Stimulated activated CD8-positive, alpha-beta memory T cell treated with anti-CD3 and anti-CD28 coated beads, Interleukin-7, amount 100 ng/mL, for 1 hour (primary cell): ENCODE measurements at places on chromosomes 6 and 20.

DNA sequence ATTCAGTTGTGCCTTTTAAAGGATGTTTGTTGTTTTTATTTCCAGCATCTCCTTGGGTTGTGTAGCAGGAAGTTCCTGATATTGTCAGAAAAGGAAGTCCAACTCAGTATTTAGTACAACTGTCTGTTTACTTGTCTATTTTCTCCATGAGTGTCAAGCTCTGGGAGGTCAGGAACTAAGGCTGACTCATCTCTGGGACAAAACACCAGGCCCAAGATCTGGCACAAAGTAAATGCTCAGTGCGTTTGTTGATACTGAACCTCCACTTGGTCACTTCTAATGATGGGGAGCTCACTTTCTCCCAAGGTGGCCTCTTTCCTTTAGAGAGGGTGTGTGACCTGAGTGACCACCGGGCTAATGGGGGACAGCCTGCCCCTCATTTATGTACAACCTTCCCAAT is 12.6 kb upstream of the PIGU start:
- no peak for DNase-seq

- no peak for DNase-seq
Observed at GRCh38 chr6:43855247-43855646, 85.2 kb downstream of the VEGFA start.

DNA sequence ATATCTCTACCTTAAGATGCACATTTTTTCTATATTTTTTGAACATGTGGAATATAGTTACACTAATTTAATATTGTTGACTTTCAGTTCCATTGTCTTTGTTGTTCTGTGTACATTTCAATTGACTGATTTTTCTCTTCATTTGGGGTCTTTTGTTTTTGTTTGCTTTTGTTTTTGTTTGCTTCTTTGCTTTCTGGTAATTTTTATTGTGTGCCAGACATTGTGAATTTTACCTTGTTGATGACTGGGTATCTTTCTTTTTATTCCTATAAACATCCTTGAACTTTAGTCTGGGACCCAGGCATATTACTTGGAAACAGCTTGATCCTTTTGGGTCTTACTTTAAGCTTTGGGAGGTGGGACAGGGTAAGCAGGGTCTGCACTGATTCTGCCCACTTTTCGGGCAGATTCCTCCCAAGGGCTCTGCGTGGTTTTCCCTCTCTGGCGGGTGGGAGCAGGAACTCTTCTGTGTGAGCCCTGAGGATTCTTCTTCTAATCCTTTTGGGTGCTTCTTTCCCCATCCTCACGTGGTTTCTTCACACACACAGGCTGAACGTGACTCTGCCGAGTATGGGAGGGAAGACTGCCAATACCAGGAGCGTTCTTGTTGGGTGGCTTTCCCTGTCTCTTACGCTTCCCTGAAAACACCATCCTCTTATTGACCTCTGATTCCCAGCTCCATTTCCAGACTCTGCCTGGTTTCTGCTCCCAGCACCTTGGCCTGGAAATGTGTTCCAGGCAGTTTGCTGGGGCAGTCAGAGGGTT is 200.5 kb downstream of the ARID1B start:
- DNase-seq: no peak

DNA sequence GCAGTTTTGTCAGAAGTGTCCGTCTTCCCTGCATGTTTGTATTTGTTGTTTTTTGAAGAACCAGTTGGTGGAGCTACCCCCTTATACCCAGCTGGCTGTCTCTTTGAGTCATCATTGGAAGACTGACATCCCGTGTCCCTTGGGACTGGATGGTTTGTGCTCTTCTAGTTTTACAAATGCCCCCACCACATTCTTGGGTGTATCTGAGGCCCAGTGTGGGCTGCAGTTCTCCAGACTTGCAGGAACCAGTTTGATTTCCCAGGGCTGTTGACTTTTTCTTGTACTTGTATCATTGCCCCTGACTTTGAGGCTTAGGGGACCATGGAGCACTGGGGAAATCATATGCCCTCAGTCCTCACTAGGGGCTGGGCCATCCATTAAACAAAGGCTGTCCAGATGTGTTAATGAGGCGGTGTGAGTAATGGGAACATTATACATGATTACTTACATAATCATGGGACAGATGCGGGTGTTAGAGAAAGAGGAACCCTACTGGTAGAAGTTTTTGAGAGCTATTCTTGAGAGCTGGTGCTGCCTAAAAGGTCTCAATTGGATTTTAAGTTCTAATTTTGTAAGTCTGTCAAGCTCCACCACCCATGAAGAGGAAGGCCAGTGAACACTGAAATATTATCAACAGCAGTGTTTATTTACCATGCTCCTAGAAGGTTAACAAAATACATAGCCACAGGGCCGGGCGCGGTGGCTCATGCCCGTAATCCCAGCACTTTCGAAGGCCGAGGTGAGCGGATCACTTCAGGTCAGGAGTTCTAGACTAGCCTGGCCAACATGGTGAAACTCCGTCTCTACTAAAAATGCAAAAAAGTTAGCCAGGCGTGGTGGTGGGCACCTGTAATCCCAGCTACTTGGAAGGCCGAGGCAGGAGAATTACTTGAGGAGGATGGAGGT is 8.5 kb downstream of the JARID2 start:
- DNase-seq: no peak

DNA sequence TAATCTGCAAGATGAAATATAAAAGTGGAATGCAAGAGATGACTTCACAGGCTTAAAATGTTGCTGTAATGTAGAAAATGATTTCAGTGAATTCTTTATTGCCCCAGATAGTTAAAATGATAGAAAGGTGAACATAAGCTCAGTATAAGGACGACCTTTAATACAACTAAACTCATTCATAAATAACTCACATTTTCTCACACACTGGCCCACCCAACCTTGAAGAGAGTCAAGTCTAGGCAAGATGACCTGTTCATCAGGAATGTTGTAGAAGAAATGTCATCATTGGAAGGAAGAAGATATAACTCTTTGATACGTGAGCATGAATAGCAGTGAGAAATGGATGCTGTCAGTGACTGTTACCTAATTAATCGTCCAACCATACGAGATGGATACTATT is 111.1 kb upstream of the SASH1 start:
- DNase-seq: no peak

DNA sequence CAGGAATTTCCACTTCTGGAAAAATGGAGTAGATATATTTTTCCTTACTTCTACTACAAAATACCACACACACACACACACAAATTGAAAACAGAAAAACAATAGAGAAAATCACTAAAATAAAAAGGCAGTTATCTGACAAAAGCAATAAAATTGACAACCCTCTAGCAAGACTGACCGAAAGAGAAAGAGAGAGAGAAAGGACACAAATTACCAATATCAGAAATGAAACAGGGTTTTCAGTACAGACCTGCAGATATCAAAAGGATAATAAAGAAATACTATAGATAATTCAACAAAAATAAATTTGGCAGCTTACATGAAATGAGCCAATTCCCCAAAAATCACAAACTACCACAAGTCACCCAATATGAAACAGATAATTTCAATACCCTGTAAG is 104.7 kb downstream of the OPRM1 start:
- DNase-seq: no peak

DNA sequence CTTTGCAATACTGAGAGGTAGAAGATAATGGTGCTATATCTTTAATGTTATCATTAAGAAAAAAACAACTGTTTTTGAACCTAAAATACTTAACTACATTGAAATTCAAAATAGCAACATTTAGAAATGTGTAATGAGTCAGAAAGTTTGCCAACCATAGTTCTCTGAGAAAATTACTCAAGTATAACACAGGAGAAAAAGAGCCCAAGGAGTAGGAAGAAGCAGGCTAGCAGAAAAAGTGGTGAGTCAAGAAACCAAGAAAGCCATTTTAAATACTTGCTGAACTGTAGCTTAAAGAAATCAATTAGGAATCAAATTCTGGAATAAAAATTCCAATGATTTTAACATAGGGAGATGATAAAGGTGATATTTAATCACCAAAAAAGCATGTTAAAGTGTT is 181.0 kb upstream of the RSPO3 start:
- no peak for DNase-seq

GRCh38 chr6:12602342-12602741 is 114.2 kb upstream of the PHACTR1 start:
- no peak for DNase-seq

DNA sequence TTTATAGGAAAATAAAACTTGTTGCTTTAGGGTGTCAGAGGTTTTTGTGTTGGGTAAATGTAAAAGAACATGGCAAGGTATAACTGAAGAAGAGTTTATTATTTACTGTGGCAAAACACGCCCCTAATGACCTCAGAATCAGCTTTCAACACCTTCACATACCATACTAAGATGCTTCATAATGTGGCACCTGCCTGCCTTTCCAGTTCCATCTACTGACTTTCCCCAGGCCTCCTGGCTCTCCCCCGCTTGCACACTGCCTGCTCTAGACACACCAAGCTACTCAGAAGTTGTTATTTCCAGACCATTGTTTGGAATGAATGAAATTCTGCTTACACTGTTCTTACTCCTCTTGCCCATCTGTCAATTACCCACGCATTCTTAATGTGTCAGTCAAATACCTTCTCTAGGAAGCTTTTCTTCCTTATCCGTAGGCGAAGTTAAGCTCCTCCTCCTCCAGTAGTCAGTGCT is 1.8 kb downstream of the TIAM2 start:
- no peak for DNase-seq

- DNase-seq: no peak
Observed at GRCh38 chr6:105522626-105523322, 119.9 kb upstream of the PREP start.

- no peak for DNase-seq
Observed at GRCh38 chr6:152277826-152278329, 359.3 kb downstream of the SYNE1 start.

DNA sequence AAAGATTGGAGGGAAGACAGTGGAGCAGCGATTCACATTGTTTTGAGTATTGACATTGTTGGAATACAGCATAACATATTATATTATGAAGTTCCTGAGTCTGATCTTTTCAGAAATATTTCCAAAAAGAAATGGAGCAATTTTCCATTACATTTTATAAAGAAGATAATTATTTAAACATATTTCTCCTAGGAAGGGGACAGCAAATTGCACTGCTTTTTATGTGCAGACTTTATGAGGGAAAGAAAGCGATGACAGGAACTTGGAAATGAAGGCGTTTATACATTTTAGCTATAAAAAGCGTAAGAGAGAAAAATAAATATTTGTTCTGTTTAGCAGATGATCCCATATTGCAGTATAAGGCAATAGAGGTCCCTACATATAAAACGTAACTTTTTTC is 117.0 kb upstream of the EDN1 start:
- no peak for DNase-seq

DNA sequence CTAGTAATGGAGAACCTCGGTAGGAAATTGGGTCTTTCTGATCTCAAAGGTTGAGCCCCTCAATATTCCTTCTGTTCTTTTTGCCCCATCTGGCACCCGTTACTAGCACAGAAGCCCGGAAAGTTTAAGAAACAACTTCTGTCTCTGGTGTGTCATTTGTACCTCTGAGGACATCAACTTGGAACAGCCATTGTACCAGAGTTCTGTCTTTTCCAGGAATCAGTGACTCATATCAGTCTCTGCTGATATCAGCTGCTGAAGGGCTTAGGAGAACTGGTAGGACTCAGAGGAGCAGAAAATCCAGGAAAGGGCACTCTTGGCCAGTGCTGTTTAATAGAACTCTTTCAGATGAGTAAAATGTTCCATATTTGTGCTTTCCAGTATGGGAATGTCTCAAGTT is 78.3 kb upstream of the CHD6 start:
- no peak for DNase-seq

DNA sequence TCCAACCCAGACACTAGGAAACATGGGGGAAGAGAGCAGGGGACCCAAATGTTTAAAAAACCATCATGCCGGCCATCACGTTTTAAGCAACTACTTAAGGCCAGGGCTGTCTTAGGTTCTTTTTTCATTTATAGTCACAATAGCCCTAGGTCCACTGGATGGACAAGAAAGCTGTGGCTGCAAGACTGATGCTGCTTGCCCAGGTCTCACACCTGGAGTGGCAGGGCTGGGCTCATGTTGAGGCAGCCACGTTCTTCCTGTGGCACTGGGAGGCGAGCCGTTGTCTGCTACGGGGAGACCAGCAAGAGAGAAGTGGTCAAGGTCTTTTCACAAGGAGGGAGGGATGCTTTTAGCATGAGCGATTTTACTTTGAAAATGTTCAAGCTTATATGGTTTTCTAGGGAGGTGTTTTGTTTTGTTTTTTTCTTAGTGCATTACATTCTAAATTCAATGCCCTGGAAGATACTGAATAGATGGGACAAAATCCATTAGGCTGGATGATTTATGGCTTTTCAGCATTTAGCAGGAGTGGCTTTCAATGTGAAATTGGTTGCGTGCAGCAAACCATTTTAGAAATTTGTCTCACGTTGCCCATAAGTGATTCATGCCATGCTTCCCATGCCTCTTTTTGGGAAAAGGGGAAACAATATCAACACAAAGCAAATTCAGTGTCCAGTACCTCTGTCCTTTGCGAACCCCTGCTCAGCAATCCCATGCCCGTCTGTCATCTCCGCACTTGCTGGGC is 106.6 kb upstream of the SNX9 start:
- no peak for DNase-seq

DNA sequence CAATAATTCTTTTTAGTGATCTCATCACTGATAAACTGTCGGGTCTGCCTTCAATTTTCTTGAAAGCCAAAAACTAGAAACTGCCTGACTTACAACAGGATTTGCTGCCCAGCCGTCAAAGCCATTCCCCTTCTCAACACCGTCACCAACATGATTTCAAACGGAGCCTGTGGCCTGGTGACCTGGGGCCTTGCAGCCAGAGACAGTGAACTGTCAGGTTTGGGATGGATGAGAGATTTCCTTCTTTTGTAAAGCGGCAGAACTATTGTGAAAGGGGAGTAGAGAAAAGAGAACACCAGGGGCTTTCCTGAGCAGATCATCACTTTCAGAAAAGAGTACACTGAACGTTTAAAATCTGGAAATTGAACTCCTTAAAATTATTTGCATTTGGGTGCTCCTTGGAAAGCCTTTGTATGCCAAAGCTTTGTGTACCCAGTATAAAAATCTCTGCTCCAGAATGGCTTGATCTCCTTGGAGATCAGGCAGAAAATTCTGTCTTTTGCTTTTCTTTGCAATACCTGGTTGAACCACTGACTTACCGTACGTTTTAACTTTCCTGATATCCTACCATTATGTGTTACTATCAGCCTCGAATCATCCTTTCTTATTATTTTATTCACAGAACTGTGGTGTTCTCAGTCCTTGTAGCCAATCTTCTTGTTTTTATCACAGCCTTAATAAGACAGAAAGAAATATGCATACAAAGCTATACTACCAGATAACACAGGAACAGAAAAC is 125.2 kb downstream of the PACRG start:
- no peak for DNase-seq

DNA sequence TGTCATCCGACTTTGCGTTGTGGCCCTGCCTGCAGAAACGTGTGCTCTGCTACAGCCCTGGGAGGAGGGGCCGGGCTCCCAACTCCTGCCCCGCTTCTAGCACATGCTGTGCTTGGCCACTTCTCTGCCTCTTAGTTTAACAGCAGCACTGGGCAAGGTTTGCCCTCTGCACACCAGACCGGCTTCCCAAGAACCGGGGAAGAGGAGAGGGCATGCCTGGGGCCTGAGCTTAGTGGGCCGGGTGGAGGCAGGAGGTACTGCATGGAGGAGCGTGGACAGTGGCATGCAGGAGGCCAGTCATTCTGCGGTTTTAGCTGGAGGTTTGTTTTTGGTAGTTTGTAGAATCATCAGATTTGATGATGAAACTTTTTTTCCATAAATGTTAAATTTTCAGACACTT is 45.5 kb downstream of the CEP43 start:
- no peak for DNase-seq

- DNase-seq: no peak
Observed at GRCh38 chr6:6998194-6998569, 109.6 kb upstream of the RREB1 start.

GRCh38 chr6:170236131-170236836 is 54.6 kb downstream of the DLL1 start:
- DNase-seq: no peak

GRCh38 chr20:36352843-36353553 is 46.9 kb downstream of the DLGAP4 start:
- no peak for DNase-seq
